ENCODE measurements at places on chromosomes 6 and 20.

DNA sequence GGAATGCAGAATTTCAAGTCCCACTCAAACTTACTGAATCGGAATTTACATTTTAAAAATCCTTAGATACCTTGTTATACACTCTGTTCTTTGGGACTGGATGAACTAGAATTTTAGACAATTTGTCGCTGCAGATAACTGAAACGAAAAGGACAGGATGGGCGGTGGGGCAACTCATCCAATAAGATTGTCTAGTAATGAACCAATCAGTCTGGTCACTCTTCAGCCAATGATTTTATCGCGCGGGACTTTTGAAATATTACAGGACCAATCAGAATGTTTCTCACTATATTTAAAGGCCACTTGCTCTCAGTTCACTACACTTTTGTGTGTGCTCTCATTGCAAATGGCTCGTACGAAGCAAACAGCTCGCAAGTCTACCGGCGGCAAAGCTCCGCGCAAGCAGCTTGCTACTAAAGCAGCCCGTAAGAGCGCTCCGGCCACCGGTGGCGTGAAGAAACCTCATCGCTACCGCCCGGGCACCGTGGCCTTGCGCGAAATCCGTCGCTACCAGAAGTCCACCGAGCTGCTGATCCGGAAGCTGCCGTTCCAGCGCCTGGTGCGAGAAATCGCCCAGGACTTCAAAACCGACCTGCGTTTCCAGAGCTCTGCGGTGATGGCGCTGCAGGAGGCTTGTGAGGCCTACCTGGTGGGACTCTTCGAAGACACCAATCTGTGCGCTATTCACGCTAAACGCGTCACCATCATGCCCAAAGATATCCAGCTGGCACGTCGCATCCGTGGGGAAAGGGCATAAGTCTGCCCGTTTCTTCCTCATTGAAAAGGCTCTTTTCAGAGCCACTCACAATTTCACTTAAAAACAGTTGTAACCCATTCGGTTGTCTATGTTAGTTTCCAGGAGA is 41.9 kb upstream of the HFE start:
- peak; percentile 88 for DNase-seq

- no peak for DNase-seq
These were observed 12.7 kb downstream of the DEF6 start for GRCh38 chr6:35310265-35310831.

- no peak for DNase-seq
These were observed 31.9 kb downstream of the HMGN3 start for GRCh38 chr6:79202556-79202955.

GRCh38 chr20:50903353-50904051 is 27.7 kb downstream of the ADNP start:
- DNase-seq = no peak

DNA sequence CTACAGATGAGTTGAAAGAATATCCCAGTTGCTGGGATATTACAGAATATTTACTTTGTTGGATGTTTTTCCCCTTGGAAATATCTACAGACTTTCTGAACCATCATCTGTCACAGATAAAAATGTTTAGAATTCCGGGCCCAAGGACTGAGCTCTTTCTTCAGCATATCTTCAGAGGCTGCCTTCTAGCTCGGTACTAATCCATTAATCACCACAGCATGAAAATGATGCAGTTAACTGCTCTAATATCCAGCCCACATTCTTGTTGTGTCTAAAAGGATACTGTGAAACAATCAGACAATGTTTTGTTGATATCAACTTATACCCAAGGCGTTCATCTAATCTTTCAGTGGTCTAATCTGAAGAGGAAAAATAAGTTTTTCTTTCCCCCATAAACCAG is 247.4 kb downstream of the TBC1D32 start:
- no peak for DNase-seq

DNA sequence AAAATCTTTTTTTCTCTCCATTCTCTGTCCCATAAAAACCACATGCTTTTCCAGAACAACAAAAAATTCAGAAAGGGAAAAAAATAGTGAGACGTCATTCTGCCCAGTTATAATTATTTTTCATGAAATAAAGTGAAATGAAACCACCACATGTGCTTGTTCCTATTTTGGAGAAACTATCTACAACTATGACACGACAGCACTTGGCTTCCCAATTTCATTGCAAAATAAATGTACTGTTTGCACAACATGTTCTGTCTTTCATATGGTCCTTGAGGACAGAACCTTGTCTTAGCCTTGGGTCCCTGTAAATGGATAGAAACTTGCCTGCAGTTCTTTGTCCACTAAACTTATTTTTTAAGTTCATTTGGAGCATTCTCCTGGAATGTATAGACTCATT is 5.6 kb upstream of the MAN1A1 start:
- DNase-seq = no peak

DNA sequence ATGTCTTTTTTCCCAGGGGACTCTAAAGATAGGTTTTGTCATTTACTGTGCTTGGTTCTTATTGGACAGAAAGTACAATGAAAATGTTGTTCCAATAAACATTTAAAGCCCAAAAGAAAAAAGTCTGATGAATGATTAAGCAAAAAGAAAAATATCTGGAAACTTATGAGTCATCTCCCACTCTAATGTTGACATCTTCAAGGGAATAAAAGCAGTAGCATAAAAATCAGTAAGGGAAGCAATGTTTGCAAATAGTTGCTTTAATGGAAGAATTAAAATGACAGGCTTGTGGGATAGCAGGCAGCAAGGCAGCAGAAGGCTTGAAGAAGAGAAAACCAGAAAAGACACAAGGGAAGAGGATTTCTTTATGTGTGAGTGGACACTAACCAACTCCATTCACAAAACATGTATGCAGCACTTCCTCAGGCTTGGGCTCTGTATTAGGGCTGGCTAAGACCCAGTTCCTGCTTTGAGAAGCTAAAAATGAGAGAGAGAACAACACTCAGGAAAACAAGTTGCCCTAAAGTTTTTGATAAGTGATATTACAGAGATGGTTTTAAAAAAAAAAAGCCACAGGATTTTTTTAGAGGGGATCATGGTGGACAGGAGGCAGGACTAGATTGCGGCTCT is 263.2 kb upstream of the NT5E start:
- no peak for DNase-seq

GRCh38 chr6:130525408-130525807 is 159.6 kb downstream of the TMEM200A start:
- no peak for DNase-seq

- DNase-seq = no peak
These were observed 28.9 kb downstream of the CLIC5 start for GRCh38 chr6:45986746-45987274.

DNA sequence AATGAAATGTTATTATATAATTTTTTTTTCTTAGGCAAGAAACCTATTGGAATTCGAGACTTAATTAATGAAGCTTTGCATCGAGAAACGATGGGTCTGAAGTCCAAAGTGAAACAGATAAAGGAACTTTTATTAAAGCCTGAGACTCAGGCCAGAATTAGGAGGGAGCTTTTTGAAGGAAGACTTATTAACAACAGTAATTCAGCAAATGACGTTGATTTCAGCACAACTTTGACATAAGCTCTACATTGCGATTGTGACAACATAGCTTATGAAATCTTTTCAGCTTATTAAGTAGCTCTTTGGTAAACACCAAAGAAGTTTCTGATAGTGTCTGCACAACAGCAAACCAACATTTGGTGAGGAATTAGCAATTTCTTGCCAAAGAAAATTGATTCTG is 147.1 kb downstream of the AKAP7 start:
- no peak for DNase-seq

GRCh38 chr6:128327890-128328289 is 192.5 kb downstream of the PTPRK start:
- DNase-seq = peak; percentile 26

GRCh38 chr6:160077526-160077925 is 44.1 kb upstream of the SLC22A1 start:
- no peak for DNase-seq

DNA sequence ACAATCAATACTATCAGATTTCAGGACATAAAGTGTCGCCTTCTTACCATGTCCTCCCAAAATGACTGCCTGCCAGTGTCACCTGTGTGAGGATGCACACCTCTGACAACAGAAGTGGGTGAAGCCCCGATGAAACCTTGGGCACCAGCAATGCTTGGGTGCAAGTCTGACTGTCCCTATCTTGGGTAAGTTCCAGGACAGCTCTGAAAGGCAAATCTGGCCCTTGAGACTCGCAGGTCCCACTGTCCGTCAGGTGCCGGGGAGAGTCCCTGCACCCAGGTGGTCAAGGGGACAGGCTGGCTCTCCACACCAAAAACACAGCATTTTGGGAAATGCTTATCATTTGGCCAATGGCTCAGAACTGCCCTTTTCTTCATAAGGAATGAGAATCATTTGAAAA is 43.3 kb downstream of the EZR start:
- DNase-seq = no peak

DNA sequence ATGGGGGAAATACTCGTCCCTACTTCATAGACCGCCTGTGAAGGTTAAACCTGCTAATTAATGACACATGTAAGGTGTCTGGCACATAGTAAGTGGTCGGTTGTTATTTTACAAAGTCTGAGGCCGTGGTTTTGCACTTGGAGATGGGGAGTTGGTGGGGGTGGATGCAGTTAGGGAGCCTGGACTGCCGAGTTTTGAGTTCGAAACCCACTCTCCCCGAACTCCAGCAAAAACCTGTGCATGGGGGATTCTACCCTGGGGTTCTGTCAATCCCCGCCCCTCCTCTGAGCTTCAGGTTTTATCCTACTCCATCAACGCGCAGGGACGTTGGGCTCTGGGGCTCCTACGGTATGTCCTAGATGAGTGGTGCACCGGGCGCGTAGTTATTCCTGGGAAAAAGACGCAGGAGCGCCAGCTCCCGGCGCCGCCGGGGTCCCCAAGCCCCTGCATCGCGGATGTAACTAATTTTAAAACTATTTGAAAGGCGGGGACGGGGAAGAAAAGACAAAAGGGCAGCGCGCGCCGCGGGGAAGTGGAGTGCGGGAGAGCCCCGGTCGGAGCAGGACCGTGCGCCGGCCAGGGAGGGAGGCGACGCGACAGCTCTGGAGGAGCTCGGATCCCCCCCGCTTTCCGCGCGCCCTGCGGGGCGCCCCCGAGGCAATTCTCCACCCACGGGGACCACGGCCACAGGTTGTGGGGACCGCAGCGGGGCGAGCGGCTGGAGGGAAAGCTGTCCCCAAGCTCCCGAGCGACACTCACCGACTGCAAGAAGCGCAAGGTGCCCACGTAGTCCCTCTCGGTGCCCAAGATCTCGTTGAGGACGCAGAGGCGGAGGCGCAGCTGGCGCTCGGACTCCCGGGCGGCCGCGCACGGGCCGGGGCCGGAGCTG is 672 bp downstream of the PREX1 start:
- DNase-seq = peak; percentile 49

DNA sequence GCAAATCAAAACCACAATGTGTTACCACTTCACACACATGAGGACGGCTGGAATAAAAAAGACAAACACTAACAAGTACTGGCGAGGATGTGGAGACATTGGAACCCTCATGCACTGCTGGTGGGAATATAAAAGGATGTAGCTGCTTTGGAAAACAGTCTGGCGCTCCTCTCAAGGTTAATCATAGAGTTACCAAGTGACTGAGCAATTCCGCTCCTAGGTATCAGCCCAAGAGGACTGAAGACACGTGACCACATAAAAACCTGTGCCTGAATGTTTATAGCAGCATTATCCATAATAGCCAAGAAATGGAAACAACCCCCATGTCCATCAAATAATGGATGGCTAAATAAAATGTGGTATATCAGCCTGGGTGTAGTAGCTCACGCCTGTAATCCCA is 45.0 kb downstream of the VSTM2L start:
- DNase-seq = no peak

DNA sequence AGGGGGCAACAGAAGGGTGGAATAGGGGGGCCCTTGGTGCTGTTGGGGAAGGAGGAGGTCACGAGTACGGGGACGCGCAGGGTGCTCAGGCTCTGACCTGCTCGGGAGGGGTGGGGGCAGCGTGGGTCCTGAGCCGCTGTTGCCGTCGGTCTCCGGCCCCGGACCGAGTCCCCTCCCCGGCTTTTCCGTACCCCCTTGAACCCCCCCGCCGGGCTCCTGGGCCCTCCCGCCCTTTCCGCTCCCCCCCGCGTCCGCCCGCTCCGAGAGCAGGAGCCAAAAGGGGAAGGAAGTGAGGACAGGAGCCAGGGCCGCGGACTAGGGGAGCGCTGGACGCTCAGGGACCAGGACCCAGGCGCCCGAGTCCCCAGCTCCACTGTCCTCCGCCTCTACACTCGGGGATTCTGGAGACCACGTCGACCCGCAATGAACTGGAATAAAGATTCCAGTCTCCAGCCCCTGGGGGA is at the start of gene RGL2:
RGL2 (minus strand) TSS at position 170 of the 464 bp plus-strand sequence. CDS start 332 bp downstream, outside the sequence.
- DNase-seq = peak; percentile 38

DNA sequence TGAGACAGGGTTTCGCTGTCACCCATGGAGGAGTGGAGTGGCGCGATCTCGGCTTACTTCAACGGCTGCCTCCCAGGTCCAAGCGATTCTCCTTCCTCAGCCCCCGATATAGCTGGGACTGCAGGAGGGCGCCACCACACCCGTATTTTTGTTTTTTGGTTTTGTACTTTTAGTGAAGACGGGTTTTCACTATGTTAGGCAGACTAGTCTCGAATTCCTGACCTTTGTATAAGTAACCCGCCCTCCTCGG is 115.4 kb upstream of the BTN3A2 start:
- DNase-seq = no peak

DNA sequence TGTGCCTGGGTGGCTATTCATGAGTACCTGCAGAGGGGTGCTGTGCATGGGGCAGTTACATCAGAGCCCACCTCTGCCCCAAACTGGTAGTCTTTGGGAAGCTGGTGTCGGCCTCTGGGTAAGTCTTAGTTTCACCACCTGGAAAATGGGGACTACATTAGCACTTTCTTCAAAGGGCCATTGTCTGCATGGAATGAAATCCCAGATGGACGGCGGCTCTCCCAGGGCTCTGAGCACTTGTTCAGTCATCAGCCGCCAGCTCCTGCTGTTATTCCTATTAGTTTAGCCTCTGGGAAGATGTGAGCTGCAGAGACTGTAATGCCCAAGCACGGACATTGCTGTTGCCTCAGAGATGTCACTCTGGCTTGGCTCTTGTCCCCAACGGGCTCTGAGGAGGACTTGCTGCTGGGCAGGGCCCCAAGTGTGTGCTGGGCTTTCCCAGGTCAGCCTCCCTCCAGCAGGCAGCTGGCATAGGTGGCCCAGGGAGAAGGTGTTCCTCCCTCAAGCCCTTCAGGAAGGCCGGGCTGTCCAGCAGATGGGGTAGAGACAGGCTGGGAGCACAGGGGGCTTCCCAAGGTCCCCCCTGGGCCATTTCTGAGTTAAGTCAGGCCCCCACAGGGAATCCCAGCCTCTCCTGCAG is 268.3 kb downstream of the TFAP2C start:
- DNase-seq = no peak
